ENCODE measurements at places on chromosomes 7 and 10. TPM values are rescaled to one million over a fixed set of nuclear protein-coding genes. Genes with fewer than 3 reads are reported as not detected.

RARRES2 gene
- 20.7 TPM for total RNA-seq

LIPM gene
- not detected for total RNA-seq

RABGEF1 gene
- 51.2 TPM for total RNA-seq

GIMAP5 gene
- total RNA-seq, result not detected

LIPN gene
- not detected for total RNA-seq

KIAA1217 gene
- 5.5 TPM for total RNA-seq

MTERF1 gene
- 14.0 TPM for total RNA-seq

PNLIPRP2 gene
- total RNA-seq, result not detected

MLLT10 gene
- total RNA-seq, result 52.9 TPM

MDFIC gene
- total RNA-seq, result 57.7 TPM

DENND2A gene
- 69.6 TPM for total RNA-seq

HIBADH gene
- 93.5 TPM for total RNA-seq

ZNF727 gene
- total RNA-seq, result 0.17 TPM

ELOVL3 gene
- total RNA-seq, result 0.83 TPM

MEPCE gene
- 38.2 TPM for total RNA-seq

TAS2R41 gene
- 0.17 TPM for total RNA-seq

DYDC2 gene
- not detected for total RNA-seq

LAMB1 gene
- total RNA-seq, result 478 TPM

HOXA4 gene
- total RNA-seq, result 0.66 TPM

MRLN gene
- total RNA-seq, result not detected

TSPAN12 gene
- total RNA-seq, result 0.73 TPM

CALCR gene
- total RNA-seq, result not detected

CYP2E1 gene
- total RNA-seq, result 0.44 TPM

HOGA1 gene
- total RNA-seq, result 3.3 TPM

C10orf143 gene
- 0.87 TPM for total RNA-seq

GBX1 gene
- total RNA-seq, result not detected

TMEM139 gene
- 0.50 TPM for total RNA-seq

NME8 gene
- not detected for total RNA-seq

FEZF1 gene
- not detected for total RNA-seq

OR6V1 gene
- total RNA-seq, result not detected

SMKR1 gene
- total RNA-seq, result not detected

ADRA2A gene
- total RNA-seq, result not detected

ENKUR gene
- total RNA-seq, result under 0.01 TPM

PALD1 gene
- 0.66 TPM for total RNA-seq

TET1 gene
- total RNA-seq, result 4.7 TPM

NCF1 gene
- total RNA-seq, result not detected

MICALL2 gene
- total RNA-seq, result 23.6 TPM

HNRNPH3 gene
- 33.7 TPM for total RNA-seq

CDH23 gene
- 0.17 TPM for total RNA-seq

SPDYE2 gene
- total RNA-seq, result not detected

TNS3 gene
- total RNA-seq, result 27.5 TPM

NKX2-3 gene
- total RNA-seq, result not detected

ZNF488 gene
- not detected for total RNA-seq

PALS2 gene
- 27.6 TPM for total RNA-seq

COL13A1 gene
- 21.5 TPM for total RNA-seq

C10orf95 gene
- not detected for total RNA-seq

CRYGN gene
- 0.58 TPM for total RNA-seq

PRSS37 gene
- total RNA-seq, result not detected

PRKCQ gene
- not detected for total RNA-seq

CDK13 gene
- 65.9 TPM for total RNA-seq

GRID1 gene
- not detected for total RNA-seq

DLX5 gene
- not detected for total RNA-seq

MUC12 gene
- total RNA-seq, result 0.87 TPM

ADAM8 gene
- total RNA-seq, result 1.2 TPM

AFAP1L2 gene
- total RNA-seq, result 0.29 TPM

WNT8B gene
- not detected for total RNA-seq

Data from smooth muscle cell of trachea (primary cell).